ENCODE measurements at places on chromosomes 5 and 9.
A peak's percentile ranks its signal among the peaks of the same experiment; 100 is the strongest.

DNA sequence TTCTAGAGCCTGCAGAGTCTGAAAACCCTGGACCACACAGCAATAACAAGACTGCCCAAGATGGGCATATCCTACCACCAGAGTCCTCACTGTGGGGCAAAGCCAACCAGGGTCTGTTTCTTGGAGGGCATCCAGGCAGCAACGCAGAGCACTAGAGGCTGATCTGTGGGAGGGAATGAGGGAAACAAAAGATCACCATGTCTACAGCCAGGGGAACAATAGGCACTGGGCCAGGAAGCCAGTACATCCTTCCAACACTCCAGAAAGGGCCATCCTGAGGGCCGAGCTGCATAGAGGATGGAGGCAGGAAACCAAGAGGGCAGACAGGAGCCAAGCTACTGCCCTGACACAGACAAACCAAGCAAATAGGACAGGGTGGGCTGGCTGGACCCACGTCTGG, 416.1 kb upstream of the IRX4 start:
- no peak overlapping the region for H3K27ac ChIP-seq
- H3K36me3 ChIP-seq: no peaks in the 10 kb centered on the region
- H3K27me3 ChIP-seq: no peaks in the 10 kb centered on the region

DNA sequence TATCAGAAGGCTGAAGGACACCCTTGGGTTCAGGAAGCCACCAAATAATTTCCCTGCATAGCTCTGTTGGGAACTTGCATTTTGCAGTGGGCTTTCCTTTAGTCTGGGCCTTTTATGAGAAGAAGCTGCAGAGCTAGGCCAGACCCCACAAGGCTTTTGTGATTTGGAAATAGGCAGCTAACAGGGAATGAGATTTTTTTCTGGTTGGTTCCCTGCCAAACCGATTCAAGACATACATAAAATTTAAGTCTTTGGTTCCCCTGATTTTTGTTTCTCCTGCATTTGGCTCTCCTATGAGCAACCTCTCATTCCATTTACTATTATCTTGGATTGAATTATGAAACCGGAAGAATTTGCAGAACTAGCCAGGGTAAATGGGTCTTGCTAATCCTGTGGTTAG, 81.5 kb upstream of the PTCH1 start:
- no peak overlapping the region for H3K4me3 ChIP-seq
- no peak overlapping the region for H3K27ac ChIP-seq
- H3K36me3 ChIP-seq: no peaks in the 10 kb centered on the region
- no peaks in the 10 kb centered on the region for H3K4me1 ChIP-seq
- H3K27me3 ChIP-seq: no peaks in the 10 kb centered on the region
- no peak for DNase-seq

DNA sequence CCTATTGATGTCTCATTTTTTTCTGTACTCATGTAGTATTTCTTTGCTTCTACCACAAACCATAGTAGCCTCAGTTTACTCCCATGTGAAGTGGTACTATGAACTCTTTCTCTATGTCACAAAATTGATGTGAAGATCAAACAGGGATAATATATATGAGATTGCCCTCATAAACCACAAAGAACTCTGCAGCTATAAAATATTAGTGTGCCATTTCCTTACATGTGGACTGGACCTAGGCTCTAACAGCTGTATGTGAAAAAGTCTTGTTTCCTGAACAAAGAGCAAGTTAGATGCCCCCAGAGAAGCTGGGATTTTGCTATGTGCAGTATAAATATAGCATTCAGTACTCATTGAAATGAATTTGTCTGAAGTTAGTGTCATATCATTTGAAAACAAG, 412.6 kb upstream of the ADAMTSL1 start:
- H3K27me3 ChIP-seq: no peaks in the 10 kb centered on the region
- H3K27ac ChIP-seq: no peak overlapping the region
- H3K4me3 ChIP-seq: no peak overlapping the region
- DNase-seq: no peak
- no peaks in the 10 kb centered on the region for H3K36me3 ChIP-seq
- no peaks in the 10 kb centered on the region for H3K4me1 ChIP-seq

GRCh38 chr9:81028504-81028903, 660.8 kb downstream of the TLE1 start:
- no peaks in the 10 kb centered on the region for H3K27me3 ChIP-seq
- no peaks in the 10 kb centered on the region for H3K36me3 ChIP-seq
- no peak for DNase-seq

- H3K4me1 ChIP-seq: no peaks in the 10 kb centered on the region
- no peaks in the 10 kb centered on the region for H3K36me3 ChIP-seq
- no peak overlapping the region for H3K27ac ChIP-seq
- no peaks in the 10 kb centered on the region for H3K27me3 ChIP-seq
- H3K4me3 ChIP-seq: no peak overlapping the region
- DNase-seq: no peak
Observed at GRCh38 chr9:2055203-2055658, 40.1 kb downstream of the SMARCA2 start.

- no peaks in the 10 kb centered on the region for H3K27me3 ChIP-seq
- peaks cover 30% of the 10 kb centered on the region for H3K4me1 ChIP-seq
- peak overlapping the region; percentile 3 for H3K27ac ChIP-seq
Observed at GRCh38 chr9:128906741-128907140, 14.0 kb upstream of the PHYHD1 start.

DNA sequence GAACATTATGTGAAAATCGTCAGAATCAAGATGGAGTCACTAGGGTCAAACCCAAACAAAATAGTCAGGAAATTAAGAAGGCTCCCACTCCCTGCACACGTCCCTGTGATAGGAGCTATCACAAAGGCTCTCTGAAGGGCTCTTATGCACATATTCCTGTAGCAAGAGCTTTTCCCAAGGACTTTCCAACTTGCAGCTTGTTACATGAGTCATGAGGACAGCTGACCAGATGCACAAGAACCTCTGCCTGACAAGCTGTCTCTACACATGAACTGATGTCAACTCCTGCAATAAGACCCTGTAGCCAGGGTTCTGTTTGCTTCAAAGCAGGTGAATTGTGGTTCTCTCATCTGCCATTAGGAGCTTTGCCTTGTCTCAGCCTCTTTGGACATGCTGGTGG, 122.4 kb downstream of the OLFM1 start:
- no peaks in the 10 kb centered on the region for H3K27me3 ChIP-seq
- H3K27ac ChIP-seq: no peak overlapping the region
- H3K36me3 ChIP-seq: no peaks in the 10 kb centered on the region
- H3K4me3 ChIP-seq: no peak overlapping the region
- DNase-seq: no peak

GRCh38 chr5:124599028-124599973, 147.1 kb downstream of the ZNF608 start:
- H3K4me1 ChIP-seq: no peaks in the 10 kb centered on the region
- H3K36me3 ChIP-seq: no peaks in the 10 kb centered on the region
- no peak overlapping the region for H3K4me3 ChIP-seq

DNA sequence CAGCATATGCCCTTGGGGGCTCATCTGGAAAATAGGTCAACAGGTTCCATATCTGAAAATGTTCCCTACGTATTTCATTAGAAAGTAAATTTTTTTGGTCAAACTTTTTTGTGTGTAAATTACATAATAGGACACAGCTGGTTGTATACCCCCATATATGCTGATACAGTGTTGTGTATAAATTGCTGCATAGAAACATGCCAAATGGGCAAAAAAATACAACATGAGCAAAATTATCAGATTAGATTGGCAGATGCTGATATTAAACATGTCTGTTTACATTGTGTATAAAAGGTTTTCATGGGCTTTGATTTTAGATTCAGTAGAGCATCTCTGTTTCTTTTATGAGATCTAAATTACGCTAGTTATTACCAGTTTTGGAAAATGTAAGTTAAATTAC, 2223.0 kb downstream of the MAT2B start:
- H3K36me3 ChIP-seq: no peaks in the 10 kb centered on the region
- no peak for DNase-seq
- H3K4me3 ChIP-seq: no peak overlapping the region
- no peak overlapping the region for H3K27ac ChIP-seq

- no peak overlapping the region for H3K27ac ChIP-seq
- DNase-seq: no peak
- H3K36me3 ChIP-seq: no peaks in the 10 kb centered on the region
Observed at GRCh38 chr9:8012986-8013385, 213.4 kb upstream of the DMAC1 start.

- no peaks in the 10 kb centered on the region for H3K4me1 ChIP-seq
- H3K27me3 ChIP-seq: no peaks in the 10 kb centered on the region
- no peak overlapping the region for H3K27ac ChIP-seq
Observed at GRCh38 chr9:112168197-112168596, 6.9 kb downstream of the SUSD1 start.

- DNase-seq: no peak
- H3K27me3 ChIP-seq: no peaks in the 10 kb centered on the region
- no peak overlapping the region for H3K4me3 ChIP-seq
- H3K27ac ChIP-seq: no peak overlapping the region
- no peaks in the 10 kb centered on the region for H3K4me1 ChIP-seq
- no peaks in the 10 kb centered on the region for H3K36me3 ChIP-seq
Observed at GRCh38 chr5:133072021-133072420, 20.2 kb downstream of the HSPA4 start.

GRCh38 chr5:136309932-136310598, 55.3 kb downstream of the TRPC7 start:
- no peak for DNase-seq
- no peaks in the 10 kb centered on the region for H3K27me3 ChIP-seq
- H3K27ac ChIP-seq: no peak overlapping the region
- no peaks in the 10 kb centered on the region for H3K36me3 ChIP-seq

DNA sequence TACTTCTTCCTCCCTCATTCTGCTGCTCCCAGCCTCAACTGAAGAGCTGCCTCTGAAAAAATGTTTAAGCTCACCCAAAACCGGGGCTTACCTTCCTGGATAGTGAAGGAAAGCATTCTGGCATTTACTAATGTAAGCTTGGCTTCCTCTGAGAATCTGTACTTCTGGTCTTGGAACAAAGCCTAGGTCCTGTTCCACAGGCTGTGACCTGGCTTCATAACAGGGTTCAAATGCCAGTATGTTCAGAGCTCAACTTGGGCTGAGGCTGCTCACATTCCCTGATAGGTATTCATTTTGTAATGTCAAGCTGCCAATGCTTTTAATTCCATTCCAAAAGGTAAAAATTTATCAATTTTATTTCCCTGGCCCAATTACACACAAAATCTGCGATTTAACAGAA, 411.7 kb upstream of the KCNN2 start:
- H3K4me3 ChIP-seq: no peak overlapping the region
- no peak for DNase-seq
- H3K27me3 ChIP-seq: no peaks in the 10 kb centered on the region

GRCh38 chr5:43685252-43685950, 82.4 kb downstream of the NNT start:
- DNase-seq: no peak
- H3K4me3 ChIP-seq: no peak overlapping the region
- no peak overlapping the region for H3K27ac ChIP-seq
- no peaks in the 10 kb centered on the region for H3K27me3 ChIP-seq
- no peaks in the 10 kb centered on the region for H3K4me1 ChIP-seq

DNA sequence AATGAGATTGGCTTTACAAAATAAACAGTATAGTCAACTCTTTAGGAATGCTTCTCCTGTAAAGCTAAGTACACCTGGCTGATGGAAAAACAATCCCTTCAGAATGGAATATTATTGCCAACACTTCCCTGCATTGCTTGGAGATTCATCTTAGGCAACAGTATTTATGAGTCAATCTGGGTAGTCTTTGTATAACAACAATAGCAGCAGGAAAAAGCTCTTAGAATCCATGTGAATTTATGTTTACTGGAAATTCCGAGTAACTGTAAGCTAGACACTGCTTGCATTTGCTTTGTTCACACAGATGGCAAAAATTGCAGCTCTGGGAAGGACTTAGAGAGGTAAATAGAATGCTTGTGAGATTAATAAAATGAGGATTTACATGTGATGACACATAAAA, 101.7 kb upstream of the NTRK2 start:
- H3K4me1 ChIP-seq: no peaks in the 10 kb centered on the region
- no peaks in the 10 kb centered on the region for H3K27me3 ChIP-seq
- no peak overlapping the region for H3K27ac ChIP-seq
- H3K36me3 ChIP-seq: no peaks in the 10 kb centered on the region
- DNase-seq: no peak
- H3K4me3 ChIP-seq: no peak overlapping the region

DNA sequence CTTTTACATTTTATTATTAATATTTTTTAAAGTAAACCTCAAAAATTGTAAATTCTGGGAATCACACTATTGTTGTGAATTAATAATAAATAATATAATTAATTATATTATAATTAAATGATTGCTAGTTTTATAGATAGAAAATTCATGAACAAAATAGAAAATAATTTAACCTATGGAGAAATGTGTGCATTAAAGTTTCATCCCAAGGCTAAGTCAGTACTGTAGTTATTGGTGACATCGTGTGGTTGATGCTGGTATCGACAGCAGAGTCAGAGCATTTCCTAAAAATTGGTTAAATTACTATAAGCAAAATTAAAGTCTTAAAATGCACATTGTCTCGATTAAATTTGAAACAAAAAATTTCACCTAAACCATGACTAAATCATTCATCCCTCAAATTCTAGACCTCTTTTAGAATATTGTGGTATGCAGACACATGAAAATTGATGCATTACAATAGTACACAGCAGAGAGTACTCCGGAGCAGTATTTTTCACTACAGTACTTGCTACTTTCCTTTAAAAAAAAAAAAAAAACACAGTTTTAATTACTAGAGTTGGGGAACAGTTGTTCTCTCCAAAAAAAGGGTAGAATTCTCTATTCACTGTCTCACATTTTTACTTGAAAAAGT, 73.9 kb downstream of the RORB start:
- DNase-seq: no peak
- H3K27me3 ChIP-seq: no peaks in the 10 kb centered on the region
- no peaks in the 10 kb centered on the region for H3K36me3 ChIP-seq
- no peak overlapping the region for H3K27ac ChIP-seq

DNA sequence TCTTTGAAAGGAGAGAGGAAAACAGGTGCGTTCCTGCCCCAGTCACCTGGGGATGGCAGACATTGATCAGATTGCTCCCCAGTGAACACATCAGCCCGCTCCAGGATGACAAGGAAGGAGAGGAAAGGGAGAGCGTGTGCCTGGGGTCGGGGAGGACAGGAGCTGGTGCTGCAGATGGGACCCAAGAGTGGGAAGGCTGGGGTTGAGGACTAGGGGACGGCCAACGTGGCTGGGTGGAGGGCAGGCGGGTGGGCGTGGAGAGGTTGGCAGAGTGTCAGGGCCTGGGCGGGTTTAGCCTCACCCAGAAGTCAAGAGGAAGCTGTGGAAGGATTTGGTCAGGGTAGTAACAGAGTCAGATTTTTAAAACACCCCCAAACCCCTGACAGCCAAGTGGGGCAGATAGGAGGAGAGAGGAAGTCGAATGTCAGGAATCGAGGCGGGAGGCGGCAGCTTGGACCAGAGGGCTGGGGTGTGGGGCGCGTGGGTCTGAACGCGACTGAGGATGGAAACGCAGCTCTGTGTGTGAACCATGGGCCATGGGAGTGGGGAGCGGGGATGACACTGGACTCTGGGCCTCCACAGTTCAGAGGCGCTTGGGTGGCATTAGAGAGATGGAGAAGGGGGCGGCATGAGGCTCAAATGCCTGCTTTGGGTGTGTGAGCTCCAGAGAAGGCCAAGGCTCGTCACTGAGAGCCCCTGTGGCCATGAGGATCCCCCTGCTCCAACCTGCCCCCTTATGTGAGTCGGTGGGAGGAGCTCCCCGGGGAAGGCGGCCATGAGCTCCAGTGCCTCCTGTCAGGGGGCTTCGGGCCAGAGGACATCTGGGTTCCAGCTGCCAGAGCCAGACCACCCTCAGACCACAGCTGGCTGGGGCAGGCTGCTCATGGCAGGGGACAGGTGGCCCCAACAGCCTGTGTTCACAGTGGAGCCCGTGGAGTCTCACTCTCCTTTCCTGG, 24.6 kb downstream of the LAMC3 start:
- no peak overlapping the region for H3K4me3 ChIP-seq
- no peaks in the 10 kb centered on the region for H3K27me3 ChIP-seq
- no peak overlapping the region for H3K27ac ChIP-seq
- no peaks in the 10 kb centered on the region for H3K4me1 ChIP-seq
- no peak for DNase-seq

GRCh38 chr9:136053757-136054142, 41.3 kb downstream of the NACC2 start:
- H3K4me1 ChIP-seq: peaks cover 22% of the 10 kb centered on the region
- no peaks in the 10 kb centered on the region for H3K27me3 ChIP-seq
- no peaks in the 10 kb centered on the region for H3K36me3 ChIP-seq

Measured in breast epithelium (tissue), 4 donors.